Esophagus mucosa (tissue), 1 donor: ENCODE measurements at places on chromosomes 2 and 18.

- ATAC-seq, result peak; percentile 49
Measured at GRCh38 chr2:37780387-37780676, 108.9 kb upstream of the CDC42EP3 start.

GRCh38 chr2:64210816-64211215 lies 66.6 kb upstream of the PELI1 start:
- ATAC-seq, result peak; percentile 84

DNA sequence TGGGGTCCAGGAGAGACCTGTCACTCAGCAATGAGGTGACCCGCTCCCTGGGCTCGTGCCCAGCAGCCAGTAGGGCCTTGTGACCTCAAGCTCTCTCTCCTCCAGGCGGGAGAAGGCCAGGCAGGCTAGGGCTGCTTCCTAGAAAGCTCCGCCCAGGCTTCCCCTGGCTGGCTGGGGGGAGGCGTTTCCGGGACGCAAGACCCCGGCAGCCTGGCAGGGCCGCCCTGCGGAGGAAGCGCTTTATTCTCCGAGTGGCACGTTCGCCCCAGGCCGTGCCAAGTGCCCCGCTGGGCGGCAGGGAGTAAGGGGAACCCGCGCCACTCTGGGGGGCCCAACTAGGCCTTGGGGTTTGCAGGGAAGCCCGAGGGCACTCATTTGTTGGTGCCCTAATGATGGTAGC lies 21.2 kb upstream of the EPAS1 start:
- ATAC-seq, result peak; percentile 35

GRCh38 chr2:30230497-30231211 lies 680 bp upstream of the LBH start:
- ATAC-seq, result no peak

DNA sequence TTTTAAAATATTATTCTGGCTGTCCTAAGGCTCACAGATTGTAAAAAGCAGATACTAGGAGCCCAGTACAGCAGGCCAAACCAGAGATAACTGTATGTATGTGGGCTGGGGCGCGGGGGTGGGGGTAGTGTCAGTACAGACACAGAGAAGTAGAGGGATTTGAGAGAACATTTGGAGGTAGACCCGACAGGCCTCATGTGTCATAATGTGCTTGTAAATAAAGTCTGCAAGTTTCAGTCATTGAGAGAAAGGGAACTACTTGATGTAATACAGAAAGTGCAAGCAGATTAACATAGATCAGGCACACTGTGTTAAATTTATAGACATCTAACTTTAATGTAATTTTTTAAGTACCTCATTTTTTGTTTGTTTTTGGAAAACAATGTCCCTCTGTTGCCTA lies 7.4 kb upstream of the POLI start:
- ATAC-seq, result no peak

- ATAC-seq, result no peak
Measured at GRCh38 chr18:26206488-26206887, 19.8 kb upstream of the TAF4B start.

DNA sequence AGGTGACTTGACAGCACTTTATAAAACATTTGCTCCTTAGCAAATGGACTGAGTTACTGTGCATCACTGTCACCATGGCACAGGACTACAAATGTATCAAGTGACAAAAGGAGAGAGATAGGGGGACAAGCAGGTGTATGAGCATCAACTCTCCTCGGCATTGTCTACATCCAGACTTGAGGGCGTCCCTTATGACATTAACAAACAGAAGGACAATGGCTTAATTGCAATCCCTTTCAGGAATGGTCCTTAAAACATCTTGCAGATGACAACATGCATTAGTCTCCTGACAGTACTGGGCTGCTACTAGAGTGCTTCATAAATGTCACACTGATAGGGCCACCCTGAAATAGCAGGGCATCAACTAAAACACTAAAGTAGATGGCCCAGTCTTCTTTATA lies 198.8 kb downstream of the PDE1A start:
- no peak for ATAC-seq

DNA sequence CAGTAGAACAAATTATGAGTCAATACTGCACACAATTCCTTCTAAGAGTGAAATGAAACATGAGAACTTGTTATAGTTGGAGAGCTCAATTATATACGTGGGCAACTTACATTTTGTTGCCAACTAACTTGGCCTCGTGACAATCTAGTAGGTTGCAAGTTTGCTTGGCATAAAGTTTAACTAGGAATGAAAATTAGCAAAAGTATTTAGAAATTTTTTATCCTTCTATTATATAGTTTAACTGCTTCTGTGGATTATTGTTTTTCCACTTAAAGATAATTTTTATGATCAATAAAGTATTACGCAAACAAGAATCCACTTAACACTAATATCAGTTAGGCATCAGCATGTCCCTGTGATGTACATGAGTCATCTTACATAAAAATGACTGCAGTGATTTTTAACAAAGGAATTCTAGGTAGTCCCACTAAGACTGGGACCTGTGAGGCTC lies 41.1 kb downstream of the FAM124B start:
- ATAC-seq, result peak; percentile 30

DNA sequence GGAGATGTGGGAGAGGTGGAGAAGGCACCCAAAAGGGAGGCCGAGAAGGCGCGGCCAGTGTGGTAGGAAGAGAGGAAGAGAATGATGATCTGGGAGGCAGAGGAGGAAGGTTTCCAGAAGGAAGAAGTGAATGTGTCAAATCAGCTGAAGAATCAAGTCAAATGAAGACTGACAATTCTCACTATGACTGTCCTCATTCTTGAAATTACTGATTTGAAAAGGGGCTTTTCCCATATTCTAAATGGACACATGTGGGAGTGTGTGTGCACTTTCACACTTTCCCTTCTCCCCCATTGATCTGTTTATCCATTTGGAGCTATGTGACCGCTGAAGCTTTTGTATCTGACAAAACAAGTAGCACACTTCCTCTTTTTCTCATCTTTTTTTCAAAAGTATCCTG lies 6.1 kb downstream of the AFF3 start:
- no peak for ATAC-seq
